ENCODE measurements at places on chromosomes 3 and 15.
A peak's percentile ranks its signal among the peaks of the same experiment; 100 is the strongest.

DNA sequence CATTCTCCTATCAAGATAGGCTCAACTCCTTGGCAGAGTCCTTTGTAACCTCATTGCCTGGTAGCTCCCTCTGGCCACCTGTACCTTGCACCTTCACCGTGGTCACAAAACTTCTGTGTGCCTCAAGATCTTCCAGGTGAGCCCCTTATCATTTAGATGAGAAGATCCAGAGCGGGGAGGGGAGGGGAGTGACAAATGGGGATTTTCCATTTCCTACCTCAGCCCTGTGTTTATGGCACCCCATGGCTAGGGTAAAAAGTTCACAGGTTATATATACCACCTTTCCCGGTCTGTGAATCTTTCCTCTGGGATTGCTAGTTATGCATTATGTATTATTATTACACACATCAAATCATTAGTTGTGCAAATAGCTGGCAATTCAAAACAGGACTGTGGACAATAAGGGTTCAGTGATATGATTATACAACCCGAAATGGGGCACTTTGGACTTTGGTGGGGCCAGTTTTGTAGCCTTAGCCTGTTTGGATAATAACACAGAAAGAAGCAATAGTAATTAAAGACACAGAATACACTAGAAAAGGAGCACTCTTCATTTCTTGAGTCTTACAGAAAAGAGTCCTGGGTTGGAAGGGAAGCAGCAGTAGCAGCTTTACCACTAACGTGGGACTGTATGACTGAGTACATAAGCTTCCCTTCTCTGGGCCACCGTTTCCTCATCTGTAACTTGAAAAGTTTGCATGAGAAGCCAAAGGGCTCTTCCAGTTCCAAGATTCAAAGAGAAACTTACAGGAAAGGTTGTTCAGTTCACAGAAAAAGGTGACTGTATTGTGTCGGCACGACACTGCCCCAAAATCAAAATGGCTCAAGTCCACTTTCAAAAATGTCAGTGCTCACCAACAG, 7.1 kb downstream of the TLE3 start:
- no peak for DNase-seq

- no peak for DNase-seq
These were observed 187.3 kb upstream of the ATP11B start for GRCh38 chr3:182605882-182606611.

DNA sequence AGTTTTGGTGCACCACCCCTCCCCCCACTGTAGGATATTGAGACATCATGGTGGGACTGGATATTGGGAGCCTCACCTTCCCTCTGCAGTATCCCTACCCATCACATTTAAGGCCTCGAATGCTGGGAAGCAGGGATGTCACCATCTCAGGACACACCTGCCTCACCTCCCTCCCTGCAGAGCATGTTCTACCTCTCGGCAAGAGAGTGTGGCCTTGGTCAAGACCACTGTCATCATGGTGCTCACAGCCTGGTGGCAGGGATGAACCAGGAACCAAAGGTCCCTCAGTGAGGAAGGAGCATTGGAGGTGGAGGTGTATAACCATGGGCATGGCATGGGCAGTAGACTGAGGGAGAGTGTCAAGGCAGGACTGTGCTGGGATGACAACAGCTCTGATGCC, 104.8 kb downstream of the CORO2B start:
- no peak for DNase-seq

DNA sequence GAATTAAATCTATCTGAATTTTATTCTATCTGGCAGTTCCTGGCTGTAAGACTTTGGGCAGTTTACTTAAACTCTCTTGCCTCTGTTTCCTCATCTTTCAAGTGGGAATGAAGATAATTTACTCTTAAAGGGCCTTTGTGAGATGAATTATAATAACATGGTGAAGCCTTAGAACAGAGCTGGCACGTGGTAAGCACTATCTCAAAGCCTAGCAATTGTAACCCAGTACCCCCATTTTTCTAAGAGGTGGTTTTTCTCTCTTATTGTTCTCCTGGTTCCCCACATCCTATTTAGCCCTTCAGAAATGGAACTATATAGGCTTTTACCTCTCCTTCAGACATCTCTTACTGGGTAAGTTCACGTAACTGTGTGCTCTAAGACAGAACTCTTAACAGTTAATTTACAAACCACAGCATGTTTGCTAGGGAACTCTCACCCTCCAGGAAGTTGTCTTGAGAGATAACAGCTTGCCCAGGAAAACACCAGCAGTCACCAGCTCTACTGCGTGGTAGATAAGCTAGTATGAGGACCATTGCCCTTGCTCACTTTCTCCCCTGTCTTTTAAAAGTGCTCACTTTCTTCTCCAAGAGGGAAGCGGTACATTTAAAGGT, 12.3 kb upstream of the CRBN start:
- peak; percentile 46 for DNase-seq

GRCh38 chr15:40241269-40242212, 2.7 kb downstream of the PAK6 start:
- DNase-seq: no peak

- no peak for DNase-seq
These were observed 130.8 kb downstream of the SERPINI1 start for GRCh38 chr3:167866331-167866730.

- no peak for DNase-seq
These were observed 33.1 kb upstream of the UBE2Q2 start for GRCh38 chr15:75809986-75810750.

DNA sequence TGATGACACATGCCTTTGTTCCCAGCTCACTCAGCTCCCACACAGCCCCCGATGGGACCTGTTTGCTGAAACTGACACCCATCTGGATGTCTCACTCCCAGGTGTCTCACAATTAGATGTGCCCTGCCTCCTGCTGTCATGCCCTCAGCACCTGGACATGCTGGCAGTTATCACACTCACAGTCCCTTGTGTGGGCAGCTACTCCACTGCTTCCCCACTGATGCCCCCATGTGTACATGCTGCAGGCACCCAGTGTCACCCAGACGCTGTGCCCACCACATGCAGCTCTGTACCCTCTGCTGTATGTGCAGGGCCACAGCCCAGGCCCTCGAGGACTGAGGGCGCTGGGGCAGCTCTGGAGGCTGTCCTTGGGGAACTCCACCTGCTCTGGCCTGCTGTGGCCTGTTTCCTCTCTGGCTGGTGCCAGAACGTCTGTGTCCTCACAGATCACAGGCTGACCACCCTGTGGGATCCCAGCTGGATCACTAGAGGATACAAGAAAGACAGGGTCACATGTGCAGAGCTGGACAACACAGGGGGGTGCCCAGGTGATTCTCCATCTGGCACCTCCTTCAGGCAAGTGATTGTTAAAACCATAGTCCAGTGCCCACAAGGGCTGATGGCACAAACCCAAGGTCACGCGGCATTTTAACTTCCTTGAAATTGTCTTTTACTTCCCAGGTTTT, 14.0 kb downstream of the C3orf22 start:
- DNase-seq: no peak

DNA sequence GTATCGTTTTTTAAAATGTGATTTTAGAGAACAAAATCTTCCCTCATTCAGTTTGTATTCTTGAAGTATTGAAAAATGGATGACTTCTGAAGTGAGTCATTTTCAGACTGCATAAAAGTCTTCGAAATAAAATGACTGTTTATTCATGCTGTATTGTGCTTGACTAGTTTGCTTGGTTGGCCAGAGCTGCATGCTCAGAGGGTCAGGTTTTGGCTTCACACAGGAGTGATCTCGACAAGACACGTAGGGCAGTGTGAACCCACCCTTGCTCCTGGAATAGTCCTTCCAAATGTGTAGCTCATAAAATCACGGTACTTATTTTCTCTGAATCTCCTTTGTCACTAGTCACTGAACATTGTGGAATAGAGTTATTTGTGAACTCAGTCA, 73.3 kb downstream of the FNDC3B start:
- no peak for DNase-seq

DNA sequence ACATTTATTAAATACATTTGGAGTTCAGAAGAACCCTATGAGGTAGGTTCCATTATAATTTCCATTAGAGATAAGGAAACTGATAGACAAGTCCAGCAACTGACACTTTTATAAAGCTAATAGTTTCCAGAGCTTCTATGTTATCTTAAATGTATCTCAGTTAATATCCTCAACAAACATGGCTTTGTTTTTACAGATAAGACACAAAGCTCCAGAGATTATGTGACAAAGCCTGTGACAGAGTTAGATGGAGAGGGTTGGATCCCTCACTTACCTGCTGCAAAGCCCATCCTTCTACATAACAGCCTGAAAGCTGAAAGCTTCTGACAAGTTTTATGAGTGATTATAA, 473 bp upstream of the COMMD2 start:
- no peak for DNase-seq

GRCh38 chr3:153001210-153002078, 160.6 kb upstream of the RAP2B start:
- no peak for DNase-seq

- DNase-seq: no peak
These were observed 210.2 kb downstream of the TJP1 start for GRCh38 chr15:29612096-29612495.

DNA sequence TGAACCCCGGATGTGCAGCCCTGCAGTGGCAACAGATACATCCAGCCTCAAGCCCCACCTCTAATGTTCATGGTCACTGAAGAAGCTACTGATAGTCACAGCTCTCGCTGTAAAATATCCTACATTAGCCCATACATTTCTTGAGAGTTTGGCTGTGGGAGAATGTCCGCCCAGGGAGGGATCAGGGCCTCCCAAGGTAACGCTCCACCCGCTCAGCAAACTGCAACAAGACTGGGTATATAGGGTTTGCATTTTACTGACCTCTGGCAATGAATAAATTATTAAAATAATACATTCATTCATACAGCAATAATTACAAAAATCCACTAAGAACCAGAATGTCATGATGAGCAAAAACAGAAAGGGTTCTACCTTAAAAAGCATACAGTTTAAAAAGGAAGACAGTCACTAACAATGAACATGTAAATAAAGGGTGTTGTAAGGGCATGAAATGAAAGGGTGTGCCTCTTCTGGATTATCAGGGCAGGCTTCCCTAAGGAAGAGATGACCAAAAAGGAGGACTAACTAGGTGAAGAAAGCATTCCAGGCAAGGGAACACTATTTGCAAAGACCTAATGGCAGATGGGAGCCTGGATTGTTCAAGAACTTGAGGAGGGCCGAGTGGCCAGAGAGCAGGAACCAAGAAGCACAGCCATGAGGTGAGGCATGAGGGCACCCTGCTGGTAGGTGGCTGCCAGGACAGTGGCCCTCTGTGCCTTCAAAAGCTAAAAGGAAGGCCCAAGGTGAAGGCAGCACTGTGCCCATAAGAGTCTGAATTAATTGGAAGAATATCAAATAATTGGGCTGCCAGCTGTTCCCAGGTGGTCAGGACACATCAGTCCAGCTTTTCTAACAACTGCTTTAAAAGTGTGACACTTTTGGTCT, 28.1 kb upstream of the CTDSPL start:
- no peak for DNase-seq

GRCh38 chr3:188533612-188534357, 379.8 kb downstream of the LPP start:
- DNase-seq: no peak
